ENCODE measurements at places on chromosomes 11 and 22.
A peak's percentile ranks its signal among the peaks of the same experiment; 100 is the strongest.

GRCh38 chr22:19325296-19325948 lies 33.9 kb upstream of the CLTCL1 start:
- no peak for DNase-seq

GRCh38 chr11:55697817-55698216 lies 35.8 kb downstream of the OR4C6 start:
- DNase-seq = no peak

- no peak for DNase-seq
These were observed 69.5 kb upstream of the HTATIP2 start for GRCh38 chr11:20293992-20294391.

- no peak for DNase-seq
These were observed 162.6 kb downstream of the KIF18A start for GRCh38 chr11:27945348-27945747.

- no peak for DNase-seq
These were observed 24.1 kb downstream of the PAK1 start for GRCh38 chr11:77449784-77450183.

DNA sequence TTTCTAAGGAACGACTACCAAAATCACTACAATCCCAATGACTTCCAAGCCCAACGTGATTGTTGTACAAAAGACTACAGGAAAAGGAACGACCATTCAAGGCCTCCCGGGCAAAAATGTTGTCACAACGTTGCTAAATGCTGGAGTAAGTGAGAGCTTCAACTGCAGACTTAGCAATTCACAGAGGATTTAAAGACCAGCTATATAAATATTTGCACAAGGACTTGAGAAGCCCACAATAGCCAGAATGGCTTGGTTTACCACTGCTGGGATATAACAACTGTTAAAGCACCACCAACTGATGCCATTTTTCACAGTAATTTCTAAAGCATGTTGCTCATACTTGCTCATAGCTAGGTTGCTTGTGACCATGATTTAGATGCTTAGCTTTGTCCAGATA lies 78.3 kb downstream of the EMSY start:
- DNase-seq = no peak

DNA sequence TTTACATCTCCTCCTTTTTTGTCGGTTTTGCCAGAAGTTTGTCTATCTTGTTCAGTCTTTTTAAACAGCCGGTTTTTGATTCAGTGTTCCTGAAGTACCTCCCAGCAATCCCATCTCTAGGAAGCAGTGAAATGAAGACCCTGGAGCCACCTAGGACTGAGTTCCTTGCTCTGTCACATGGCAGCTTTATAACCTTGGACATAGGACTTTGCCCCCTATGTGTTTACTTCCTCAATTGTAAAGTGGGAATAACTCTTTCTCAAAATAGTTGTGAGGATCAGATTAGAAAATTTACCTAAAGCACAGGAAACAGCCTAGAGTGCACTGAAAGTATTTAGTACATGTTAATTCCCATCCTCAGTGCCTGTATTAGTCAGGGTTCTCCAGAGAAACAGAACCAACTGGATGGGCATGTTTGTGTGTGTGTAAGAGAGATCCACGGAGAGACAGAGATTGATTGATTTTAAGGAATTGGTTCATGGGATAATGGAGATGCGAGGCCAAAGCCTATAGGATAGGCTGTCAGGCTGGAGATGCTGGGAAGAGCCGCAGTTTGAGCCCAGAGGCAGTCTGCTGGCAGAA lies 20.0 kb downstream of the FAM83F start:
- DNase-seq = no peak

- DNase-seq = no peak
These were observed 13.5 kb downstream of the FSHB start for GRCh38 chr11:30244265-30244664.

DNA sequence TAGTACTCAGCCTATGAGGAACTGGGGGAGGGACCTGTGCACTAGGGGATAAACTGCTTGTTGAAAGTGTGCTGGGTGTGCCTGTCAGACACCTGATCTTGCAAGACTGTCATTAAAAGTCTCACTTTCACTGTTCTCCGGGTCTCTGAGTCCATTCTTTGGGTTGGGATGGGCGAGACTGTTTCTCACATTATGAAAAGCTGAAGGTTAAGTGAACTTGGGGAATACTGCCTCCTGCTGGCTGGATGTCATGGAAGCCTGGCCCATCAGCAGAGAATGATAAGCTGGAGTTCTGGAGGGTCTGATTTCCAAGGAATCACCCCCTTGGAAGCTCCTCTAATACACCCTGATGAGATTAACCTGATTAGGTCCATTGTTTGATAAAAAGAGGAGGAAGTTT lies 9.0 kb upstream of the VPREB1 start:
- peak; percentile 61 for DNase-seq
